Left cardiac atrium (tissue), 4 donors: ENCODE measurements at places on chromosomes 3 and 15. TPM values are rescaled to one million over a fixed set of nuclear protein-coding genes. Genes with fewer than 3 reads are reported as not detected.
A peak's percentile ranks its signal among the peaks of the same experiment; 100 is the strongest.

DNA sequence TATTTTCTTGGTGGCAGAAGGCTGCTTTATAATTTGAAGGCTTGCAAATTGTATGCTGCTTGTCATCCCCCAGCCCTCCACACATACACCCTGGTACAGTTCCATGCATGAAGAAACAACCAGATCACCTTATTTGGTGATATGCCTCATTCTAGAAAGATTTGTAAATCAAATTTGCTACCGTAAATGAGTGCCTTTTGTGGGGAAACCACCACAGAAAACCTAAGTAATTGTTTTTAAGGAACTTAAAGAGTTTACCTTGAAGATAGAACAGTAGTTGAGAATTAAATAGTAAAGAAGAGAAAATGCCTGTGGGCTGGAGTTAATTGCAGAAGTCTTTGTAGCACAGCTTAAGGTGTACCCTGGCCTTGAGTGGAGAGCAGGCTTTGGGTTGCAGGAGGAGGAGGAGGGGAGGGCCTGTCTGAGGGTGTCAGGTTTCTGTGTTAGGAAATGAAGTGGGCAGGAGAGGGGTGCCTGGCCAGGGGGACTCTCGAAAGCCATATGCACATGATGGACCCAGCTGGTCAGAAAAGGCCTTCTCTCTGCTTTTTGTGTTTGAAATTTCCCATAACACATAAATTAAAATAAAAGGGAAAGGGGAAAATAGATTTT lies 6.9 kb downstream of the NIPA2 start:
- DNase-seq: no peak

- peak; percentile 78 for DNase-seq
Measured at GRCh38 chr15:52295421-52296001, at the start of gene MYO5C. Gene MYO5C (minus strand): TSS chr15:52295804. CDS start chr15:52295636, 168 bp downstream.

DNA sequence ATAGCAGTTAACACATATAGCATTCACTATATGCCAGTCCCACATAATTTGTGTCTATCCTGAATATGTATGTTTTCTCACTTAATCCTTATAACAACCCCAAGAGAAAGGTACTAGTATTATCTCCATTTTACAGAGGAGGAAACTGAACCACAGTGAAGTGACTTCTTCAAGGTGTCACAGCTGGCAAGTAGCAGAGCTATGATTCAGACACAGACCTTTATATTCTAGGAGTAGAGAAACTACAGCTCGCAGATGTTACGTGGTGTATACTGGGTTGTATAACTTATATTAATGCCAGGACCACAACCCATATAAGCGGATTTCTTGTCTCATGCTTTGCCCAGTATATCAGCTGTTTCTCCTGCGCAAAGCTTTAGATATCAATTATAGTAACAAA lies 29.5 kb upstream of the ICE2 start:
- DNase-seq: no peak

GRCh38 chr3:62607287-62608029 lies 234.1 kb upstream of the FEZF2 start:
- DNase-seq: peak; percentile 61

DNA sequence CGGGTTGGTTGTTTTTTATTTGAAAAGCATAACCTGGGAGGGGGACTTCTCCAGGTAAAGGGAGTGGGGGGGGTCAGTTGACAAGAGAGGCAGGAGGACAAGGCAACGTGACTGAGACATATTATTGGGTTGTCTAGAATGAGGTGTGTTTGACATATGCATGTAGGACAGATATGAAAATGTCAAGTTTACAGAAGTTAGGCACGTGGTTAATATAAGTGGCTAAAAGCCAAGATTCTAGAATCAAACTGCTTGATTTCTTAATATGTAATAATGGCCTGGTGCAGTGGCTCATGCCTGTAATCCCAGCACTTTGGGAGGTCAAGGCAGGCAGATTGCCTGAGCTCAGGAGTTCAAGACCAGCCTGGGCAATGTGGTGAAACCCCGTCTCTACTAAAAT lies 212.8 kb downstream of the SQOR start:
- DNase-seq: no peak

- DNase-seq: no peak
Measured at GRCh38 chr15:89413877-89414276, 79.3 kb upstream of the POLG start.

GRCh38 chr3:189372243-189372642 lies 200.5 kb downstream of the TPRG1 start:
- DNase-seq: no peak

GRCh38 chr3:151584566-151584965 lies 123.7 kb upstream of the IGSF10 start:
- no peak for DNase-seq

DNA sequence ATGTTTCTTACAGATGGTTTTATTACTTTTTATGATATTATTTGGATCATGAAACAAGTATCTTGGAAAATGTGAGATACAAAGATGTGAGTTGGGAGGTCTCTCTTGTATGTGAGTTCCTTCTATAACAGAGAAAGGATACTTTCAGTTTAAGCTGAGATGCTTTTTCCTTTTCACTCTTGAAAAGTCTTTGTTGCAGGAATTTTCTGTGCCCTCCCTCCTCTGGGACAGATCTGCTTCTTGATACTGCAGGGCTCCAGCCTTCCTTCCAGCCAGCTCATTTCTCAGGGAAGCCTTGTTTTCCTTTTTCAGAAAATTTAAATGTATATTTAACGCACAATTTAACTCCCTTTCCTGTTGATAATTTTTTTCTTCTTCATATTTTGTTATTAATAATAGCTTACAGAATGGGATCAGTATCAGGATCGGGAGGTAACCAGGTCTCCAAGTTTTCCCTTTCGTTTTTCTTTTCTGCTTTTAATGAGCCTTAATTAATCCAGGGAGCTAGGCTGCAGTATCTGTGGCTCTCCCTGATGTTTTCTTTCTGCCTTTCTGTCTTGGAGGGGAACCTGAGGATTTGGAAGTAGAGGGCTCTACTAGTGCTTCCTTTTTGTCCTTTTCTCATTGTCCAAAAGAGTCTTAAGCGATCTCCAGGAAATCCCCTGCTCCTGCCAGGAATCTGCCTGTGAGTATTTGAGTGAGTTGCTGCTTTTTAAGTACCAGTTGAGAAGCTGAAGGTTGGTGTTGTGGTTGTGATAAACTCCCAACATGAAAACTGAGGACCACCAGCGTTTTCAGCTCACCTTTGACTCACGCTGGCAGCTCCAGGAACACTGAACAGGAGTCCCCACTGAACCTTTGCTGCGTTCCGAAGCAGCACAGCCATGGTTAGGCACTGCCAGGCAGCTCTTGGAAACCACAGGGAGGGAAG lies 105.7 kb downstream of the IGF1R start:
- DNase-seq: no peak

DNA sequence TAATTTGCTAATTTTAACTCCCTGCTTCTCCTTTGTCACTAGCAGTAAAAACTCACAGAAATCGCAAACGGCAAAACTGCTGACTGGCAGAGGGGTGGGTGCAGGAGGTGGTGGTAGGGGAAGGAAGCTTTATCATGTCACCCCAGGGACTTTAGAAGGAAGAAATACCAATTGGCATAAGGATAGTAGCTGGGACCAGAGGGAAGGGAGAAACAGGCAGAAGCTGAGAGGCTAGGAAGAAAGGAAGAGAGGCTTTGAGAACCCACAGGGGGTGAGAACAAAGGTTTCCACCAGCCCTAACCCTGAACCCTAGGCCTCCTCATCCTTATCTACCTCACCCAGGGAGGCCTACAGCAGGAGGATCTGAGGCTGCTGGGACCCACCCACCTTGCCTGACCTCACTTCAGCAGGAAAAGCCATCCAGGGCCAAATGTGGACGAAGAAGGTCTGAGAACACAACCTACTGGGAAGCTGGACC lies 10.7 kb downstream of the ITGB5 start:
- no peak for DNase-seq

- DNase-seq: no peak
Measured at GRCh38 chr3:165194511-165195240, 1.5 kb downstream of the SLITRK3 start.

GRCh38 chr3:134854254-134854653 lies 59.2 kb downstream of the EPHB1 start:
- DNase-seq: no peak

- no peak for DNase-seq
Measured at GRCh38 chr3:177150970-177151627, 46.2 kb downstream of the TBL1XR1 start.

- no peak for DNase-seq
Measured at GRCh38 chr3:197791892-197792647, 1.0 kb downstream of the LRCH3 start.

DNA sequence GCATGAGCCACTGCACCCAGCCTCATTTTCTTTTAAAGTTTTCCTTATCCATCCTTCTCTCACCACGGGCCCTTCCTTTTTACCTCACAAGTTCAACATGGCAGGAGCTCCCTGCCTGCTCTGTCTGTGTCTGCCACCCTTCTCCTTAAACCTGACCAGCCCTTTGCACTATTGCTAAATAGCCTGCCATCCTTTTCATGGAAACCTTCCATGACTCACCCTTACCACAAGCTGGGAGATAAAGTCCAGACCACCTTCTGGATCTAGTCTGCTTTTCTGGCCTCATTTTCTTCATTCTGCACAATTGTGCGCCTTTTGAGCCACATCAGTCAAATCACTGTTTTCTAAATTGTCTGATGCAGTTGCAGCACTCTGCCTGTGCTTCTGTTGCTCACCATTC lies 8.9 kb downstream of the PARP14 start:
- no peak for DNase-seq

- no peak for DNase-seq
Measured at GRCh38 chr15:38883987-38884386, 319.4 kb upstream of the RASGRP1 start.

DNA sequence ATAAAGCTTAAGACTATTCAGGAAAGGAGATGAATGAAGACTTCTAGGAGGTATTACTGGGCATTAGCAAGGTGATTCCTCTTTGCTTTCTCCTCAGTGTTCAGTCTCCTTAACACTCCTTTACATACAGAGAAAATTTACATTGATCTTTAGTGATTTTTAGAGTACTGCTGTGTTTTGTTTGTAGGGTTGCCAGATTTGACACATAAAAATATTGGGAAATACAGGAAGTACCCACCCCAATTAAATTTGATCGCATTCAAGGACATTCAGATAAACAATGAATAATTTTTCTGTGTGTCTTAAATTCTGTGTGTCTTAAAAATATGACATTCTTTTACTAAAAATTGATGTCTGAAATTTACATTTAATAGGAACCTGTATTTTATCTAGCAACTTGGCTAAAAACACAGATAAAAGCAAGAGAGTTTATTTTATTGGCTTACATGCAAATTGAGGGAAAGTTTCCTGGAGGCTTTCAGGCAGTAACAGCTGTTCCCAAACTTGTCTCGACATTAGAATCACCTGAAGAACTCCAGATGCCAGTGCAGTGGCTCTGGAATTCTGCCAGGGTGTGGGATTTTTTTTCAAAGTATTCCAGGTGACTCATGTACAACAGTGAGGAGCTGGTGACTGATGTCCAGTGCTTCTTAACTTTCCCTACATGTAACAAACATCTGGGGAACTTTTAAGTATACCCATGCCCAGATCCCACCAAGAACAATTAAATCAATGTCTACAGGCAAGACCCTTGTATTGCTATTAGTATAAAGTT lies 23.4 kb upstream of the PLOD2 start:
- DNase-seq: no peak

GRCh38 chr15:78842519-78842918 lies 30.2 kb upstream of the MORF4L1 start:
- no peak for DNase-seq

GRCh38 chr3:161641287-161641686 lies 144.7 kb downstream of the OTOL1 start:
- no peak for DNase-seq

GRCh38 chr15:96416218-96416933 lies 85.9 kb downstream of the NR2F2 start:
- DNase-seq: no peak

- DNase-seq: no peak
Measured at GRCh38 chr15:95486224-95486623, 844.3 kb upstream of the NR2F2 start.

DNA sequence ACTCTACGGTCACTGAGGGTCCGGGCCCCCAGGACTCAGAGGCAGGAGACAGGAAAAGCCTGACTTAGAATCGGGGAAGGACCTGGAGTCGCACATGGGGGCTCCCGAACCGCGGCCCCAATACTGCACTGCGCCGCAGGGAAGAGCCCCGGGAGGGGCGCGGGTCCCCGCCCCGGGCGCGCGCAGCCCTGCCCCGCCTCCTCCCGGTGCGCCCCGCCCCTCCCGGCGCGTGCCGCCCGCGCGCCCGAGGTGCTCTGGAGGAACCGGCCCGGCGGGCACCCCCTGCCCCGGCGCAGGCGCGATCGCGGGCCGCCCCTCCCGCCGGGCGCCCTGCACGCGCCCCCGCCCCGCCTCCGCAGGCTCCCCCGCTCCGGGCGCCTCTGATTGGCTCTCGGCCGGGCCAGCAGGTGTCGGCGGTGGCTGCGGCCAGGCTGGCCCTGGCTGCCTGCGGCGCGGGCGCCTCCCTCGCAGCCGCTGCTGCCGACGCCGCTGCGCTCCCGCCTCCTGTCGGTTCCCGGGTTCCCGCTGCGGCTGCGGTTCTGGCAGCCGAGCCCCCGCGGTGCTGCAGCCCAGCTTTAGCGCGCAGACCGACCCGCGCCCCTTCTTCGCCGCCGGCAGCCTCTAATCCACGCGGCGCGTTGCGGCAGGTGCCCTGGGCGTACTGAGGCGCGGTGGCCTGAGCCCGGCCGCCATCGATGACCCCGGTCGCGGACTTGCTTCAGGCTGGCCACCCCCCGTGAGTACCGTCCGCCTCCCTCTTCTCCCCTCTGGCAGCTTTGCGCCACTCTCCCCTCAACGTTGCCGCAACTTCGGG lies at the start of gene MYRIP:
TSS of gene MYRIP (plus strand) at position 429 of the 814 bp plus-strand sequence. CDS start 91,208 bp downstream, outside the sequence.
- DNase-seq: peak; percentile 74

GRCh38 chr3:12449889-12450682 lies 34.2 kb upstream of the TSEN2 start:
- DNase-seq: no peak

- no peak for DNase-seq
Measured at GRCh38 chr3:114452937-114453336, 159.1 kb downstream of the TIGIT start.

DNA sequence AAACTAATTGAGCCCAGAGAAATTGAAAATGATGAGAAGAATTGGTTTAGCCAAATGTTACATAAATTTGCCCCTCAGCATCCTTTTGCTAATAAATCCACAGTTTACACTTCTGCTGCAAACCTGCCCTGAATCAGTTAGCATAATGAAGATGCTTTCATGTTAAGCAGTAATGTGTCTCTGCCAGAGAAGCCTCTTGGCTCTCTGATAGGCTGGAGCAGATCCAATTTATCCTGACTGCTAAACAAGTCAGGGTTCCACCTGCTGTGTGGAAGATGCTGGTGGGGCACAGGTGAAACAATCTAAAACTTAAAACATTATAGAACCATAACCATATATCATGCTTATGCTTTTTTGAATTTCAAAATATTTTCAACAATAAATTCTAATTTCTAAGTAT lies 946.8 kb downstream of the OTOL1 start:
- no peak for DNase-seq

GP5 gene
- 0.06 TPM for total RNA-seq

SLC51B gene
- total RNA-seq: not detected

UNC13C gene
- total RNA-seq: 0.09 TPM

C3orf49 gene
- not detected for total RNA-seq

TGM5 gene
- total RNA-seq: not detected

HIGD2B gene
- total RNA-seq: not detected

TTLL13 gene
- not detected for total RNA-seq

CRYGS gene
- 0.94 TPM for total RNA-seq

INSYN1 gene
- 79.3 TPM for total RNA-seq

GOLGA8H gene
- 0.18 TPM for total RNA-seq

CEP152 gene
- 2.1 TPM for total RNA-seq

SNTN gene
- total RNA-seq: not detected

LRRC31 gene
- total RNA-seq: not detected

SPRED1 gene
- total RNA-seq: 19.9 TPM

UQCC5 gene
- 70.4 TPM for total RNA-seq
